ENCODE measurements at places on chromosomes 11 and 22.

DNA sequence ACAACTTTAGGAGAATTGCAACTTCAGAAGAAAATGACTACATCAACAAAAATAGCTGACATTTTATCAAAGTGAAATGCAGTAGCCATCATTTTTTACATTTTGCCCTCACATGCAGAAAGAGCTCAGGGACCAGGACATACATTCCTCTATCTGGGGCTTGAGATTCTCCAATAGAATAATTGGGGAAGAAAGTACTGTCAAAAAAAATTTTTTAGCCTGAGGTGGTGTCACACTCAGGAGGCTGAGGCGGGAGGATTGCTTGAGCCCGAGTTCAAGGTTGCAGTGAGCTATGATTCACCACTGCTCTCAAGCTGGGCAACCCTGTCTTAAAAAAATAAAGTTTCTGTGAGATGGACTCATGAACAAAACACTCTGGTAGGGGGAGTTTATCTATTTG lies 32.2 kb upstream of the DEPDC7 start:
- no peak for DNase-seq

DNA sequence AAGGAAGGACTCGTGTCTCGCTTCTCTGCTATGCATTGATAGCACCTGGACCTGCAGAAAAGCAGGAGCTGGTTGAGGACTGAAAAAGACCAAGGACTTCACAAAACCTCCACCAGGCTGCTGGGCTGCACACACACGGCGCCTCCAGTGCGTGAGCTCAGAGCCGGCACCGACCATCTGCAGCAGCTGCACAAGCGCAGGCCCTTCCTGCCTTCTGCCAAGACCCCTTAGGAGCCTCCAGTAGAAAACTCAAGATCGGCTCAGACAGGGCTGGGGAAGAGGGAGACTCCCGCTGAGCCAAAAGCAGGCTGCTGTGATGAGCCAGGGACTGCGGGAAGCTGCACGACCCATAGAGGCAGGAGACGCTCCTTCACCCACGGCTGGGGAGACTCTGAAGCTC lies 70.9 kb downstream of the PHF21B start:
- DNase-seq: no peak

DNA sequence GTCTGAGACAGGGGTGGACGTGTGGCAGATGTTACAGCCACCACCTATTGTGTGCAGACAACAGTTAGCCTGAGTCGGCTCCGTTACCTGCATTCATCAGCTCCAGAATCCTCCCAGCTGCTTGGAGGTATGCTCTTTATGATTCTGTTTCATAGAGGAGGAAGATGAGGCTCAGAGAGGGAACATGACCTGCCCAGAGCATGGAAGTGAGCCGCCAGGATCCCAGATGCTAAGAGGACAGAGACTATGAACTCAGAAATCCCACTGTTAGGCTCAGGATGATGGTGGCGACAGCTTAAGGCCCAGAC lies 1.5 kb downstream of the EMID1 start:
- DNase-seq: no peak

DNA sequence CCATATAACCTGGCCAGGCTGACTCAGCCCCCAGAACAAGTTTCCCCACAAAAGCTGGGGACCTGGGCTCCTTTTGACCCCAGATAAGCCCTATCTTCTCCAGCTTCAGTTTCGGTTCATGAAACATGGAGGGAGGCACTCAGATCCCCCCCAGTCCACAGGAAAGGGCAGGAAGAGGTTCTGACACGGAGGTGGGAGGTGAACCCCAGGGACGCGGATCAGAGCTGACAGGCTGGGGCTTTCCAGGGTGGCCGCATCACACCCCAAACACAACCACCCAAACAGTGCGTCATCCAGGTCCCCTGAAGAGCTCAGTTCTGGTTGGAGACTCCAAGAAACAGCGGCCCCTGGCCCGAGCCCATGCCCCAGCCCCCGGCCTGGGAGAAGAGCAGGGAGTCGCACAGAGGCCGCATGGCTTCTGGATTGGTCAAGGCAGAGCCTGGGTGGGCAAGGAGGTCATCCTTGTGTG lies 44.3 kb upstream of the A4GALT start:
- no peak for DNase-seq

- DNase-seq: no peak
These were observed 62.5 kb upstream of the SUSD2 start for GRCh38 chr22:24118689-24119384.

- no peak for DNase-seq
These were observed 21.9 kb upstream of the CDON start for GRCh38 chr11:126084608-126084912.

- DNase-seq: no peak
These were observed 54.7 kb downstream of the SMIM38 start for GRCh38 chr11:69210310-69211035.

DNA sequence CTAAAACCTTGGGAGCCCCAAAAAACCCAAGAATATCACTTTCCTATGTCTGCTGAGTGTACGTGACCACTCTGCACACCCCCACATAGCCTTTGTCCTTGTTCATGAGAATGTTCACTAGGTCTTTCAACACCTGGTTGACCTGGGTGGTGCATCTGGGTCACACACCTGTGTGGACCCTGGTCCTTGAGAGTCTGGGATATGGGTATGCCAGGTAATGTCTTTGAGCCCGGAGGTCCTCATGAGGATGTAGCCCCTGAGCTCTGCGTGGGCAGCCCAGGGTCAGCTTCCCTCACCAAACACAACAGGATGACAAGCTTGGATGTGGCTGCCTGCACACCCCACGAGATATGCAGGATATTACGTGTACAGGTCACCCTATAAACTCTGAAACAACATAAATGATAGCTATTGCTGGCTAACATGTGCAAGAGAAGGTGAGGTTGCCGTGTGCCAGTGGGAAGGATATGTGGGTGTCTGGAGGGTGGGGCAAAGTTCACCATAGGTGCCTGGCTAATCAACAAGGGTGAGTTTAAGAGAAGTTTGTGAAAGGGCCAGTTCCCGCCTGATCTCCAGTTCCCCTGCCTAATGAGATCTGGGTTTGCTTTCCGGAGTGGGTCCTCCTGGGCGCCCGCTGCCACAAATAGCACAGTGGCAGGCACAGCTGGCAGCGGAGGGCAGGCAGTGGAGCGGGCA lies 1.4 kb upstream of the PPARA start:
- no peak for DNase-seq

- DNase-seq: no peak
These were observed 64.7 kb downstream of the ADAMTS15 start for GRCh38 chr11:130513132-130513531.

- DNase-seq: peak; percentile 39
These were observed 49.3 kb downstream of the AHNAK start for GRCh38 chr11:62497132-62497801.

DNA sequence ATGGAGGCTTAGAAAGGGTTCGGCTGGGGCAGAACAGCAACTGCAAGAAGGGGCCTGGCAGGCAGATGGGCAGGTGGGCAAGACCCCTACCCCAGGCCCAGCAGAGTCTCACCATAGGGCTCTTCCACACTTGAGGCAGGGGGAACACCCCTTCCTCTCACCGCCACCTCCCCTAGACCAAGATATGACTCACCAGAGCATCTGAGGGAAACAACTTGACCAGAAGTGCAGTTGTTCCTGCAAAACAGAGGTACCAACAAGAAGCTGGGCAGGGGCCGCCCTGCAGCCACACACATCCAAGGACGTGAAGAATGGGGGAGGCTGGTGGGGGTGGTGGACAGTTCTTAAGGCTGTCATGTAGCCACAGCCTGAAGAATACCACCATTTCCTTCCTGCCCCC lies 10.9 kb downstream of the TMPRSS5 start:
- DNase-seq: no peak

DNA sequence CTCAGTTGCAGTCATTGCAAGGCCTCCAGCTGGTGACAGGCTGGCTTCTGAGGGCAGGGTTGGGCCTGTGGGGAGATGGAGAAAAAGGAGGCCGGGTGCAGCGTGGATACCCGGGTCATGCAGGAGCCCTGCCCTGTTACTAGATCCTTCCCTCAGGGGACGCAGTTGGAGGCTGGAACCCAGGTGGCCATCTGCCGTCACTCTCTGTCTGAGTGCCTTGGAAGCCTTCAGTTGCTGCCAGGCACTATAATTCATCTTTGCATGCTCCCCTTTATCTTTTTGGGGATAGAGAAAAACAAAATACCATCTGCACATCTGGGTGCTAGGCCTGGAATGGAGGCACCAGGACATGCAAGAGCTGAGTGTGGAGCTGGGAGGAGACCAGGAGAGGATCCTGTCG lies 82.7 kb downstream of the TP53I11 start:
- DNase-seq: no peak

- peak; percentile 51 for DNase-seq
These were observed 18.1 kb downstream of the THY1 start for GRCh38 chr11:119404872-119405271.

DNA sequence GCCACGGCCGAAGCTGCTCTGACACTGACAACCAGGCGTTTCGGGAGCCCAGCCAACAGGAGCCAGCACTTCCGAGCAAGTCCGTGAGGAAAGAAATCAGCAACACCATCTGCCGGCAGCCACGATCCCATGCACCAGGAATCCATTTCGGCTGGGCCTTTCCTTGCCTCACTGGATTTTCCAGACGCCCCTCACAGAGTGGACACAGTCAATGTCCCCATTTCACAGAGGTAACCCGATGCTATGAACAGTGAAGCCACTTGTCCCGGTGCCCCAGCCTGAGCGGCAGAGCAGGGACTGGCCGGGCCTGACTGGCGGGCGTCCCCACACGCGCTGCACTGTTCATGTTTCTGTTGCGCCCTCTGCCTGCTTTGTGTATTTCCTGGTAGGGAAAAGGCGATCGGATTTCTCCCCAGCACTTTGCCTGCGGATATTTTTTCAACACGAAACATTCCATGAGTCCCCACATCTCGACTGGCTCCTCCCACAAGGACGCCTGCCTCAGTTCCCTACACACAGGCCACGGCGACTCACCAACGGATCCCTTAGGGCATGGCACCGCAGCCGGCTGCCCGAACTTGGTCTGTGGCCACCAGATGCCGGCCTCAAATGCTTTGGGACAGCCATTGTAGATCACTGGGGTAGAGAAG lies 55.3 kb downstream of the TRMU start:
- peak; percentile 77 for DNase-seq

GRCh38 chr22:36453855-36454378 lies 27.5 kb downstream of the TXN2 start:
- DNase-seq: no peak

DNA sequence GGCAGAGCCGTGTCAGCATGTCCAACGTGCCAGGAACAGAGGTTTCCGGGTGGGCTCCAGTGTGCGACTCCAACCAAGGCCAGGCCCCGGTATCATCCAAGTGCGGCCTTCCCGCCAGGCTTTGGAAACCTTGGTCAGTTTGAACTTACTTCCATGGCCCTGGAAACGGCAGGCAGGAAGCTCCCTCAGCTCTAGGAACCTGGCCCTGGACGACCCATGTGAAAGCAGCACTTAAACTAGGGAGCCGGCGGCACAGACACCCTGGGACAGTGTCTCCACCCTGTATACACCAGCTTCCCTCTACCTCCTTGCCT lies 65.2 kb downstream of the MYH9 start:
- no peak for DNase-seq

DNA sequence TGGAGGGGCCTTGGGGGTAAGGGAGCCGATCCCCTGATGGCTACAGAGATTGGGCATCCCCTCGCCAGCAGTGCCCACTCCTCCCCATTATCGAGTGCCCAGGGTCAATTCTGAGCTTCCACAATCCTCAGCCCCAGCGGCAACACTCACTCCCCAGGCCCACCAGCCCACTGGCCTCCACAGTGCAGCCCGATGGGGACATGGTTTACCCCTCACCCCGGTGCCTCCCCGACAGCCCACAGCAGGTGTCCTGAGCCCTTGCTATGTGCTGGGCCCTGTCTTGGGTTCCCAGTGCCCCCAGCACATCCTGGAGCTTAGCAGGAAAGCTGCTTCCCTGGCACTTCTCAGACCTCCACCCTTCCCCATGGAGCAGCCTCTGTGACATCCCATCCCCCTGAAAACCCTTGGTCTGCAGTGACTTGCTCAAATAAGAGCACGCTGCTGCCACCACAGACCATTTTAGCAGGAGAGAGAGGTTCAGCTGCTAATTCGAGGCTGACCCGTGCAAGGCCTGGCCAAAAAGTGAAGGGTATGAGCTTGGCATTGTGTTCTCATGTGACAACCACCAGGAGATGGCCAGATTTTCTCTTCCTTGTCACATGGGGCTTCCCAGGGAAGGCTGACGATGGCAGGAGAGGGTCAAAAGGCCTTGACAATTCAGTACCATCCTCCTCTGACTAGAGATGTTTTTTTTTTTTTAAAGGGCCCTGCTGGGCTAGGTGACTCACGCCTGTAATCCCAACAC lies 23.6 kb downstream of the KCNJ4 start:
- DNase-seq: no peak

GRCh38 chr11:34194576-34195335 lies 89.3 kb downstream of the NAT10 start:
- peak; percentile 66 for DNase-seq

GRCh38 chr11:11454671-11455223 lies 101.7 kb upstream of the CSNK2A3 start:
- DNase-seq: no peak

DNA sequence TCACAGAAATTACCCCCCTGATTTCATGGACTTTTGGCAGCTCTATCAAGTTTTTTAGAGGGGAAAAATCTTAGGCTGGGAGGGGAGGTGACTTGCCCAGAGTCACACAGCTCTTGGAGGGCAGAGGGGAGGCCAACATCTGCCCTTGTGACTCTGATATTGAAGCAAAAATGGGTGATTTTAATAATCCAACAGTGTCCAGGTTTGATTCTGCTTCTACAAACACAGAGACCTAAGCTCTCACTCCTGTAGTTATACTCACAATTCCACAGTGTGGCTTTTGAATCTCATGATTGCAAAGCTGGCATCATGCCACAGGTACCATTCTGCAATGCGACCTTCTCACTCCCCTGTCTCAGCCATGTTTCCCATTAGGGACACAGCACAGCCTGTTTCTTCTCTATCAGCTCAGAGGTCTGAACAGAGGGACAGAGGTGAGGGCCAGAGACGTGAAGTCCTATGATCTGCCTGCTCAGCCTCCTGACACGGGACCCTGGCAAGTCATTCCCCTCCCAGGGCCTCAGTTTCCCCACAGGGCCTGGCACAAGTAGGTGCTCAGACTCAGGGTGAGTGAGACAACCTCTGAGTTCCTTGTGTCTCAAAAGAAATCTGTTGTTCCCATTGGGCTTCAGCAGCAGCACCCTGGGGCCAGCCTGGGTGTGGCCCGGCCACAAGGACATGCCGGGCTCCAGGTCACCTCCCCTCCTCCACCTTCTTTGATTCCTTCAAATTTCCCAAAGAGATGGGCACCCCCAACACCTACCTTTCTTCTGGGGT lies 766 bp downstream of the APOL2 start:
- no peak for DNase-seq

DNA sequence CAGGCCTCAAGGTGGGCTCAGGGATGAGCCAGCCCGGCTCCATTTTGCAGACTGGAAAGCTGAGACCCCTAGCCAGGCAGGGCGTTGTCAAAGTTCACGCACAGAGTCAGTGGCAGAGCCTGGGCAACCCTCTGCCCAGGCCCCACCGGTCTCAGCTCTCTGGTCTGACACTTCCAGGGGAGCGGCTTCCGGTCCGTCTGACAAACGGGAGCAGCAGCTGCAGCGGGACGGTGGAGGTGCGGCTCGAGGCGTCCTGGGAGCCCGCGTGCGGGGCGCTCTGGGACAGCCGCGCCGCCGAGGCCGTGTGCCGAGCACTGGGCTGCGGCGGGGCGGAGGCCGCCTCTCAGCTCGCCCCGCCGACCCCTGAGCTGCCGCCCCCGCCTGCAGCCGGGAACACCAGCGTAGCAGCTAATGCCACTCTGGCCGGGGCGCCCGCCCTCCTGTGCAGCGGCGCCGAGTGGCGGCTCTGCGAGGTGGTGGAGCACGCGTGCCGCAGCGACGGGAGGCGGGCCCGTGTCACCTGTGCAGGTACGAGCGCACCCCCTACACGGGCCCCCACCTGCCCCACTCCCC lies 36.0 kb downstream of the CD6 start:
- DNase-seq: no peak
